Stimulated activated CD4-positive, alpha-beta T cell treated with anti-CD3 and anti-CD28 coated beads, TNF-alpha, amount 100 ng/mL, for 1 hour (primary cell): ENCODE measurements at places on chromosomes 3 and 15.

GRCh38 chr3:81270603-81271379 is 490.7 kb downstream of the GBE1 start:
- no peak for DNase-seq

DNA sequence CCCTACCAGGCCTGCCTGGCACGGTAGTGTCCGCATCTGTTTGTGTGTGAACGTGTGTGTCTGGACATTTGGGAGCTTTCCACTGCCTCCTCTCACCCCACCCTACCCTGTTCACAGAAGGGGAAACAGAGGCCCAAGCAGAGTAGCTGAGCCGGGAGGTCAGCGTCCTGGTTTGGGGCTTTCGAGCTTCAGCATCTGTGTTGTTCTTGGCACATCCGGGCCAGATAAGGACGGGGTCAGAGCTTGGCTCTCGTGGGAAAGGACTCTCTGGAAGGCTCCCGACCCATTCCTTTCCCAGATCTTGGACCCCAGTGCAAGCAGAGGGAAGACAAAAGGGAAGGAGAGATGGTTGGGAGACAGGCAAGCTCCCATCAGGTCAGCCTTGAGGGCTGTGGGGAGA is 6.3 kb upstream of the PTH1R start:
- no peak for DNase-seq

DNA sequence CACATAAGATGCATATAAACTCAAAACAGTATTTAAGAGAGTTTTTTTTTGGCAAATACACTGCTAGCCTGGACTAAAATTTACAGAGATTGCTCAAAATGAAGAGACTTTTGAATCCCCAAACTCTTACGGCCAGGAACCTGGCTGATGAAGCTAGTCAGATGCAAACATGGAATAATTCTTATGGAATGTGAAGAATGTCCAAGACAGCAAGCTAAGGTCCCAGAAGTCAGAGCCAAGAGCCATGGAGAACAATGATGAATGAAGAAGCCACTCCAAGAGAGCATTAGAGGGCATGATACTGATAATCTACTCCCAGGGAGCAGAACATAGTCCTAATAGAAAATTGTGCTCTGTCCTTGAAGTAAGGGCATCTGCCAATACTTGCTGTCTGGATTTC is 705.5 kb downstream of the DIPK2A start:
- no peak for DNase-seq

DNA sequence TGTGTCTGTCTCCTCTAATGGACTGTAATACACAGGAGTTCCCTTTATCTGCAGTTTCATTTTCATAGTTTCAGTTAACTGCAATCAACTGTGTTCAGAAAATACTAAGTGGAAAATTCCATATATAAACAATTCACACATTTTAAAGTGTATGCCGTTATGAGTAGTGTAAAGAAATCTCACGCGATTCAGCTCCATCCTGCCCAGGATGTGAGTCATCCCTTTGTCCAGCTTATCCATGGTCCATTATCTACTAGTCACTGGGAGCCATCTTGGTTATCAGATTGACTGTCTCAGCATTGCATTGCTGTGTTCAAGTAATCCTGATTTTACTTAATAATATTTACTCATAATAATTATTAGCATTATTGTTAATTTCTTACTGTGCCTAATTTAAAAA is 14.5 kb downstream of the ZPLD1 start:
- no peak for DNase-seq

DNA sequence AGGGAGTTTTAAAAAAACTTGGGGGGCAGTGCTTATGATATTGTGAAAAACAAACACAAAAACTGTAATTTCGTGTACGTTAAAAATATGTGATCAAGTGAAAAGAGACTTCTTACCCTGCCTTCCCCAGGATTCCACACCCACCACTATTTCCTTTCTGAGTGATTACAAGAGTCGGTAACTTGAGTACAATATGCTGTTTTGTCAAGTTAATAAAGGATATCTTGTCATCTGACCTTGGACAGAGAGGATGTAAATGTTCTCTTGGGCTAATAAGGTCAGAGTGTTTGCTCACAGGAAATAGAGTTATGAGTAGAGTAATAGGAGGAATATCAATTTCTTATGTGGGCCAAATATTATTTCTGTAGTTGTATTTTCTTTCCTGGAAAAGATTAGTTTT is 68.1 kb downstream of the NOX5 start:
- DNase-seq, result no peak

GRCh38 chr3:12427551-12427950 is 56.7 kb upstream of the TSEN2 start:
- no peak for DNase-seq

- no peak for DNase-seq
Measured at GRCh38 chr15:74470631-74471395, 9.9 kb upstream of the UBL7 start.

- no peak for DNase-seq
Measured at GRCh38 chr3:47622671-47623461, 44.2 kb upstream of the CSPG5 start.
